ENCODE measurements at places on chromosomes 6 and 20. TPM values are rescaled to one million over a fixed set of nuclear protein-coding genes. Genes with fewer than 3 reads are reported as not detected.

Gene GNRH2
- total RNA-seq = 0.37 TPM

- DNase-seq = peak; percentile 58
These were observed 117.3 kb downstream of the OPRM1 start for GRCh38 chr6:154156135-154156896.

Gene BEND6
- 0.90 TPM for total RNA-seq

DNA sequence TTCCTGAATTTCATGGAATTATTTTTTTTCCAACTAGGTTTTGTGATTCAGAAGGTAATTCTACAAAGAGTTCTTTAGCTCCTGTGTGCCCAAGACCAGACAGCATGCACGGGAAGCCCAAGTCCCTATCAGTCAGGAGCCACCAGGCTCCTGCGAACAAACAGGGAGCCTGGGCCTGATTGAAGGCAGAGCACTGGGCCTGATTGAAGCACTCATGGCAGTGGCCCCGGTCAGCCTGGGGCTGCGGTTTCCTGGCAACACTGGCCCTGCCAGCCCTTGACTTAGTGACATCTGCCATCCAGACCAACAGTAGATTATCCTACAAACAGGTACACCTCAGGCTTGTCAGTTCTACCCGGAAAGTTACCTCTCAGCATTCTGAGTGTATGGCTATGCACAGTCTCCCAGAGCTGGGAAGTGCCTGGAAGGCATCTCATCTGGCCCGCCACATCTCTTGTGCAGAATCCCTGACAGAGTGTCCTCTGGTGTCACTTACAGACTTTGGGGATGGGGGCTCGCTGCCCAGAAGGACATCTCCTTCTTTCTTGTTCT lies 133.8 kb downstream of the VEGFA start:
- no peak for DNase-seq

DNA sequence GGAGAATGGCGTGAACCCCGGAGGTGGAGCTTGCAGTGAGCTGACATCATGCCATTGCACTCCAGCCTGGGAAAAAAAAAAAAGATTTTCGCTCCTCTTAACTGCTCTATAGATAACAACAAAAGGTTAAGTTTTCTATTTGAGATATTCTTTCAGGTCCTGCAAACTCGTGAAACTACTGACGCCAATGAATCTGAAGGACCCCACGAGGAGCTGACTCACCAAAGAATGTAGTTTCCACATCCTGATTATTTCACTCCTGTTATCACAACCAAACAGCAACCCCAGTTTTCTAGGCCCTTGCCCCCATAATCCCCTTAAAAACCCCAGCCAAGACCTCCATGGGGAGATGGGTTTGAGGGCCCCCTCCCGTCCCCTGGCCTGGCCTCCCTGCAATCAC lies 58.7 kb downstream of the OTOR start:
- DNase-seq = no peak

Gene SAMD10
- 0.19 TPM for total RNA-seq

DNA sequence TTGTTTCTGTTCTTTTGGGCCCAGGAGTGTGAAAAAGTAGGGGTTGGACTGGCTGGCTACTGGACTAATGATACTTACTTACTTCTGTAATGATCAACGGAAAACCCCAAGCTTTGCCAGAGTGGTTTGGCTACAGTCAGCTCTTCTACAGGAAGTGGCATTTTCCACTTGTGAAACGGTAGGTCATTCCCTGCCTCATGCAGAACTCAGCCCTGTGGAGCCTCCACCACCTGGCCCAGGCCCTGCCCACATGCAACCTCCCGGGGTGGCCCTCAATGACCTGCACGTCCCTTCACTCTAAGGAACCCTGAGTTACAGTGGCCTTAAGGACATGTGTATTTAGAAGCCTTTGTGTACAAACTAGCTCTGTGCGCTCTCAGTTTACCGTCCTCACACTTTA lies 140.4 kb downstream of the DTNBP1 start:
- DNase-seq = no peak

DNA sequence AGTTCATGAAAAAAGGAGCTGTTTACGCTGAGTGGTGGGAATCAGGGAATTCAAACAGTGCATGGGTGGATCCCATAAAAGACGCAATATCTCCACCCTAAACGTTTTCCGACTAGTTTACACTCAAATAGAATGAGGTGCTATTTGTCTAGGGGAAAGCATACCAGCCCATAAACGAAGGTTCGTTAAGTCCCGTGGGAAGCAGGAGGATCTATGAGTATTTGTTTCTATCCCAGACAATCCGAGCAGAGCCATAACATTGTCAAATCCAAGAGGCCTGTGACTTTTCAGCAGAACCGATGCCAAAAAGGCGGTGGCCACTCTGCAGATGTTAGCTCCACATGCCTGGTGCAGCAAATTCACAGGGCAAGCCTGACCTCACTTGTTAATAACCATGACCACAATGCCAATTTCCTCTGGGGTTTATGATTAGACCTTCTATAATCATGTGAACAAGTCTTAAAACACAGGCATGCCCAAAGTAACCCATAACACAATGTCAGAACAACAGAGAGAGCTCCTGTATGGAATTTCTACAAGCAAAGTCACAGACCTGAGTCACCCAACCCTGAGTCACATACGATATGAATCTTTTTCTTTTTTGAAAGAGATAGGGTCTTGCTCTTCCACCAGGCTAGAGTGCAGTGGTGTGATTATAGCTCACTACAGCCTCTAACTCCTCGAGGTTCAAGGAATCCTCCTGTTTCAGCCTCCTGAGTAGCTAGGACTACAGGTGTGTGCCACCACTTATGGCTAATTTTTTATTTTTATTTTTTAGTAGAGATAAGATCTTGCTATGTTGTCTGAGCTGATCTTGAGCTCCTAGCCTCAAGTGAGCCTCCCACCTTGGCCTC lies 123.3 kb downstream of the KIF13A start:
- DNase-seq = no peak

Gene RBM39
- total RNA-seq = 555 TPM

- no peak for DNase-seq
These were observed 113.8 kb downstream of the ARMC2 start for GRCh38 chr6:108961985-108962384.

Gene SLC22A2
- not detected for total RNA-seq

GRCh38 chr20:23086056-23086566 lies at the start of gene CD93:
Gene CD93 (minus strand): TSS chr20:23086324. CDS start chr20:23086192, 132 bp downstream.
- DNase-seq = no peak

DNA sequence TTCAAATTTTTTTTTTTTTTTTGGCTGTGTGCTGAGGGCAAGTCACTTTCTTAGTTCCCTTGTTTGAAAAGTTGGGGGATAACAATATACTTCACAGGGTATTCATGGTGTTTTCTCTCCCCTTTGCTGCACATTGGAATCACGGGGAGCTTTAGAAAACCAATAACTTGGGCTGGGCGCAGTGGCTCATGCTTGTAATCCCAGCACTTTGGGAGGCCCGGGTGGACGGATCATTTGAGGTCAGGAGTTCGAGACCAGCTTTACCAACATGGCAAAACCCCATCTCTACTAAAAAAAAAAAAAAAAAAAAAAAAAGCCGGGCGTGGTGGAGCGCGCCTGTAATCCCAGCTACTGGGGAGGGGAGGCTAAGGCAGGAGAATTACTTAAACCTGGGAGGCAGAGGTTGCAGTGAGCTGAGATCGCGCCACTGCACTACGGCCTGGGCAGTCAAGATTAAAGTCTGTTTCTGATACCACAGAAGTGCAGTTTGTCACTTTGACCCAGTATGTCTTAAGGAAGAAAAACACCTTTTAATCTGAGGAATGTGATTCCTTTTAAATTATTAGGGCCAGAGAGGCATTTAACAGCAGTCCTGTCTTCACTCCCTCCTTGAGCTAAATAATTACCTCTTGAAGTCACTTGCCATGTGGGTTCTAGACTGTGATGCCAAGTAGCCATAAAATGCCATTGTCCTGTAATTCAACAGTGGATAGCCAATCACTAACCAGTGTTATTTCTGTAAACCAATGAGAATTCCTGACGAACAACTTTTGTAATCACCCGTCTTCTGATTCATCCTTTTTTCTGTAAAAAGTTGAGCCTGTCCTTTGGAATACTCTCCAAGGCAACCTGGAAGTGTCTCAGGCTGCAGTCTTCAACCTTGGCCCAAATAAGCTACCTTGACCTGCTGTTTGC lies 16.1 kb downstream of the SRSF3 start:
- DNase-seq = no peak

Gene HLA-DRA
- total RNA-seq = 2.3 TPM

- no peak for DNase-seq
These were observed 6.6 kb downstream of the CCDC167 start for GRCh38 chr6:37492991-37493660.

Gene PGBD1
- 13.6 TPM for total RNA-seq

Gene PRDM13
- not detected for total RNA-seq

GRCh38 chr6:82381278-82381677 lies 17.7 kb downstream of the TPBG start:
- DNase-seq = peak; percentile 26

- no peak for DNase-seq
These were observed 727.5 kb downstream of the TBC1D32 start for GRCh38 chr6:120606743-120607142.

DNA sequence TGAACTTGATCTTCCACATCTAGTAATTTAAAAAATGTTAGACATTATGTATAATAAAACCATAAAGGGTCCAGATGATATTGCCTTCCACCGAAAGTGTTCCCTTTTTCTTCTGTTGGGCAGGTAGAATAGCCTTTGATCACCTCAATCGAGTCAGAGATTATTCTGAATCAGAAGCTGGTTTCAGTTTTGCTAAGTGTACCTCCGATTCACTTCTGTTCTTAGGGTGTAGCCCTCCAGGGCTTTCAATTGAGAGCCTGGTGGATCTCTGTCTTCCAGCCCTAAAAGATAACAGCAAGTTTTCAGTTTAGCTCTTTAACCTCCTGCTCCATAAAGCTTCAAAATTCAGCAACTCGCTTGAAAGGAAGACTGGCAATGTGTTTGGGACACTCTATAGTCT lies 21.1 kb upstream of the AIG1 start:
- no peak for DNase-seq

DNA sequence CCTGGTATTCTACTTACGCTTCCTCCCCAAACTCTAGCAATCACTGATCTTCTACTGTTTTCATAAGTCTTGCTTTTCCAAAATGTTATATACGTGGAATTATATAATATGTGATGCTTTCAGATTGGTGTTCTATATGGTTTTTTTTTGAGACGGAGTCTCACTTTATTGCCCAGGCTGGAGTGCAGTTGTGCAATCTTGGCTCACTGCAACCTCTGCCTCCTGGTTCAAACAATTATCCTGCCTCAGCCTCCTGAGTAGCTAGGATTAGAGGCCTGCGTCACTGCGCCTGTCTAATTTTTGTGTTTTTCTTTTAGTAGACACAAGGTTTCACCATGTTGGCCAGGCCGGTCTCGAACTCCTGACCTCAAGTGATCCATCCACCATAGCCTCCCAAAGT lies 10.9 kb upstream of the FAM83D start:
- DNase-seq = no peak

Gene SMAP1
- 36.5 TPM for total RNA-seq

GRCh38 chr20:48403167-48403761 lies 424.5 kb downstream of the PREX1 start:
- DNase-seq = no peak

Gene AMD1
- 142 TPM for total RNA-seq

DNA sequence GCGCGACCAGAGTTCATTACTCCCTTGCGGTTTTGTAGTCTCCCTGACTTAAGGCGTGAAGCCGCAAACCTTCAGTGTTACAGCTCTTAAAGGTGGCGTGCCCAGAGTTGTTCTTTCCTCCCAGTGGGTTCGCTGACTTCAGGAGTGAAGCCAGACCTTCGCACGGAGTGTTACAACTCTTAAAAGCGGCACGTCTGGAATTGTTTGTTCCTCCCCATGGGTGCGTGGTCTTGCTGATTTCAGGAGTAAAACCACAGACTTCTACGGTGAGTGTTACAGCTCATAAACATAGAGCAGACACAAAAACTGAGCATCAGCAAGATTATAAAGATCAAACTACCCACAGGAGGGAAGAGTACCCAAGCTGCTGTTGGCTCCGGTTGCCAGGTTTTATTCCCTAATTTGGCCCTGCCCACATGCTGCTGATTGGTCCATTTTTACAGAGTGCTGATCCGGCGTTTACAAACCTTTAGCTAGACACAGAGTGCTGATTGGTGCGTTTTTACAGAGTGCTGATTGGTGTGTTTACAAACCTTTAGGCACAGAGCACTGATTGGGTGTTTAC lies 10.4 kb downstream of the TMEM14C start:
- DNase-seq = no peak

Gene GDAP1L1
- 1.3 TPM for total RNA-seq

Gene SLC13A3
- 4.5 TPM for total RNA-seq

DNA sequence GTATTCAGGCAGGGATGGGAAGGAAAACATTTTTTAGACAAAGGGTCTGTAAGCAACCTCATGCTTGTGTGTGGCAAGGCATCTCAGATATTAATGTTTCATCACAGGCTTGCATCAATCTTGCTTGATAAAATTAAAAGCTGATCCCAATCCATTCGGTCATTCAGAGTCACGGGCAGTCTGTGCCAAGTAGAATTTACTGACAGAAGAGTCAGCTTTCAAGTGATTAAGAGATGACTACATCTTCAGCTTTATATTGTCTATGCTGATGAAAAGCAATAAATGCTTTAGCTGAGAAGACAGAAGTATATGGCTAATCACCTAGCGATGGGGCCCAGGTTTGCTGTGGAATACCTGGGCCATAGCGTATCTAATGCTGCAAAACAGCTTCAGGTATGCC lies 3.5 kb downstream of the PLEKHG1 start:
- DNase-seq = no peak

DNA sequence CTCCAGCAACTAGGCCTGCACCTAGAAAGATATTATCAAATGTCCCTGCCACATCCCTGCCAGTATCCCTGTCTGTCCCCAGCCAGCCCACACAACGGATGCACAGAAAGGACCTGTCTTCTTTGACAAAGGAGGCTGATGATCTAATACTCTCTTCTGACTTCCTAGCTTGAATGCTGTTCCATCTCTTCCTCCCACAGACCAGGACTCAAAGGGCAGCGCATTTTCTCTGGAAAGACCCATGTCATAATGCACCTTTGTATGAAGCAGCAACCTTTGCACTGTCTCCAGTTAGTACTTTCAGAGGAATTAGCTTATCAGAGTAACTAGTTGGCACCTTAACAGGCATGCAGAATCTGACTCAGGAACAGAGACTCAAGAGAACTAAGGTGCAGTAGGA lies 53.3 kb upstream of the TAF8 start:
- DNase-seq = no peak

DNA sequence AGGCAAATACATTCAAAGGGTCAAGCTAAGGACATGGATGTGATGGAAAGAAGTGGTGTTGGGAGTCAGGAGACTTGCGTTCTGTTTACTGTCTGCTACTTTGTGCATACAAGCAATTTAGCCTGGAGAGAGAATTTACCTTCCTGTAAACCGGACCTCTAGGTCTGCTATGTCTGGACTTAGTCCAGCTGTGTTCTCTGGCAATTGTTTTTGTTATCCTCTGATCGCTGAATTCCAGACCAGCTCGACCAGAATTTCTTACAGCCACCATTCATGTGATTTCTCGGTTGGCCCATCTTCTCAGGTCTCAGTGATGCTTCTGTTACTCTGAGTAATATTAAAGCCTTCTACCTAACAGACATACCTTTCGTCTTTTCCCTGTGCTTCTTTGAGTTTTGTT lies 75.2 kb downstream of the LRRC1 start:
- no peak for DNase-seq

Measured in neural progenitor cell (in vitro differentiated cells).